ENCODE measurements at places on chromosomes 3 and 15.
A peak's percentile ranks its signal among the peaks of the same experiment; 100 is the strongest.

DNA sequence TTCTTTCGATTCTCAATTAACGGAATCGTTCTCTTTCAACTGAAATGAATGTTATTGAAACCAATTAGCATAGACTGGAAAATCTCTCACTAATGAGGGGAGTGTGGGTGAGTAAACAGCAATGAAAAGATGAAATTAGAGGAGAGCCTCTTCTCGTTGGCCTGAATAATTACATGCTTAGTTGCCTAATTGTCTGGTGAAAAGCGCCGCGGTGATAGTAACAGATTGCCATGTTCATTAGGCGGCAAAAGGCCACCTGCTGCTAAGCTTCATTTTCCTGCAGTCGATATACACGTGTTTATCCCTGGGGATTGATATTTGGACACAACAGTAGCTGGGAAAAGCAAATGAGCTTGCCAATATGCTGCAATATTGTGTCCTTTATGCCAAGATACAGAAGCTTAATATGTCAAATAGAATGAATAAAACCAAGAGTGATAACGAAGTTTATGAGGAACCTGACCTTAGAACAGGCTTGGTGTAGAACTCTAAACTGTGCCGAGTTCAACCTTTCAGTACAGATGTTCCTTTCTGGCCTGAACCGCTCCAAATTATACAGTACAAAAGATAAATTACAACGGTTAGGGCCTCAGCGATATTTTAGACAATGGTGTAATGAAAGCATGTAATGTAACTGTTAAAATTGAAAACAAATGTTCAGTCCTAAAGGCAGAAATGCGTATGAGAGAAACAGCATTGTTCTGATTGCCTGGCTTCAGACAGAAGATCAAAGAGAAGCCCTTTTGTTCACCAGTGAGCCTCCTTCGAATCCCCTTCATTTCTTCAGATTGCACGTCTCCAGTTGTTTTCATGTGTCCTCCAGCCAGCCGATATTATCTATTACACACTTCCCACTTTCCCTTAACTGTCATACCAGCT is 185.2 kb downstream of the SHOX2 start:
- DNase-seq, result peak; percentile 49

GRCh38 chr3:99721633-99722007 is 83.2 kb downstream of the COL8A1 start:
- DNase-seq, result no peak

DNA sequence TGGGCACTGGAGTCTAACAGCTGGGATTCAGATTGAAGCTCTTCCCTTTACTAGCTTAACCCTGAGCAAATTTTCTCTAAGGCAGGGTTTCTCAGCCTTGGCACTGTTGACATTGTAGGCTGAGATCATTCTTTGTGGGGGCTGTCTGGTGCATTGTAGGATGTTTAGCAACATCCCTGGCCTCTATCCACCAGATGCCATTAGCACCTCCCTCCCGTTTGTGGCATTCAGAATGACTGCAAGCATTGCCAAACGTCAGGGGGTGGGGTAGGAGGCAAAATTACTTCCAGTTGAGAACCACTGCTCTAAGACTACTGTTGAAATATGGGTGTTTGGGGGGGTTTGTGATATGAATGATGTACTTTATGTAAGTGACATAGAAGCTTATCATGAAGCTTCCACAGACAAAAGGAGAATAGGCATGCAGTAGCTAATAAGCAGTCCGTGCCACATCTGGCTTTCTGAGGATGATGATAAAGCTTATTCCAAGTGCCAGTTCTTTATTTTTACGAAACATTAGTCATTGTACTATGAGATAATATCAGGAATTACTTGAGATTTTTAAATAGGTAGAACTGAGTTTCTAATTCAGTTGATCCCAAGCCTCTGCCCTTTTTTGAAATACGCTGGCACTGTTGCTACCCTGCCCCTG is 39.3 kb downstream of the NKIRAS1 start:
- no peak for DNase-seq

GRCh38 chr3:163019260-163019659 is 1522.7 kb downstream of the OTOL1 start:
- no peak for DNase-seq

GRCh38 chr3:4914464-4914863 is 64.8 kb upstream of the BHLHE40 start:
- no peak for DNase-seq

GRCh38 chr3:15932348-15933300 is 134.8 kb upstream of the ANKRD28 start:
- DNase-seq, result no peak

DNA sequence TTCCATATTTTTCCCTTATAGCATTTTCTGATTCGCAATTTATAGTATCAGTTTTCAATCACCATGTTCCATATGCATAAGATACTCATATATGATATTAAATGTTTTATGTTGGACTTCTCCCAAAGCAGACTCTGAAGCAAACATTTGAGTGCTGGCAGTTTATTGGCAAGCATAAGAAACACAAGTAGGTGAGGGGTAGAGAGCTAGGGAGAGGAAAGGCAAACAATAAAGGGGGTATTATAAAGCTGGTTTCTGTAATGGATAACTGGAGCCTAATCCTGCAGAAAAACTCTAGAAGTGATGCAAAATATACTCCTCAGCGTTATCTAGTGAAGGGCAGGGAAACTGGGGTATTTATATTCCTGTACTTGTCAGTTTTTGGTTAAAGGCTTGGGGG is 491.5 kb upstream of the TGFBR2 start:
- no peak for DNase-seq

- DNase-seq, result no peak
Measured at GRCh38 chr3:2826453-2826852, 283.7 kb downstream of the IL5RA start.

- DNase-seq, result no peak
Measured at GRCh38 chr3:171850960-171851659, 8.0 kb downstream of the TMEM212 start.

GRCh38 chr3:2300938-2301337 is 202.3 kb downstream of the CNTN4 start:
- DNase-seq, result no peak

DNA sequence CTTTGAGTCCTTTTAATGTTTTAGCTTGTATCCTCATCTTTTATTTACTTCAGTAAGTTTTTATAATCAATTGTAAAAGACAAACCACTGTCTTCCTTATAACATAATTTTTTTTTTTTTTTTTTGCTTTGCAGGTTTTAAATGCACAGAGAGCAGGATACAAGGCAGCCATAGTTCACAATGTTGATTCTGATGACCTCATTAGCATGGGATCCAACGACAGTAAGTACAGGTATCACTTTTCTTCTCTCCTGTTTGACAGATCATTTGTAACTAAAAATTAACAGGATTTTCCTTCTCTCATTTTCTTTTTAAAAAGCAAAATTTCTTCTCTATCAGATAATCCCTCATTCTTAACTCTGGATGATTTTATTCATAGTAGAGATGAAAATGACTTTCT is 75.4 kb downstream of the PFN2 start:
- no peak for DNase-seq

DNA sequence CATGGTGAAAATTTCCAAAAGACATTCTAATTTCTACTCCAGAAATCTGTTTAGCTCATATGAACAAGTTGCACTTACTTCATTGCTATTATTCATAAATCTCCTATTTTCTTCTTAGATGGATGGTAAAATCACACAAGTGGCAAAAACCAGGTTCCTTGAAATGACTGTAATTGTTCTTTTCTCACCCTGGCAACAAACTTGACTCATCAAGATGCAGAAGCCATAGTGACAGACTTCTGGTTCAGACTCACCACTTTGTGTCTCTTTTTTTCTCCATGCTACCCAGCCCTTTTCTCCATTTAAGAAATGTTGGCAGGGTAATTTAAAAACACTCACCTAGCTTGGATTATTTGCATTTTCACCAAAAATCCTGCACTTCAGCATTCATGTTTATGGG is 82.1 kb downstream of the LRRC28 start:
- DNase-seq, result no peak

GRCh38 chr15:92749216-92749615 is 93.6 kb upstream of the FAM174B start:
- DNase-seq, result peak; percentile 38

GRCh38 chr15:95127356-95127755 is 896.0 kb downstream of the MCTP2 start:
- DNase-seq, result no peak

DNA sequence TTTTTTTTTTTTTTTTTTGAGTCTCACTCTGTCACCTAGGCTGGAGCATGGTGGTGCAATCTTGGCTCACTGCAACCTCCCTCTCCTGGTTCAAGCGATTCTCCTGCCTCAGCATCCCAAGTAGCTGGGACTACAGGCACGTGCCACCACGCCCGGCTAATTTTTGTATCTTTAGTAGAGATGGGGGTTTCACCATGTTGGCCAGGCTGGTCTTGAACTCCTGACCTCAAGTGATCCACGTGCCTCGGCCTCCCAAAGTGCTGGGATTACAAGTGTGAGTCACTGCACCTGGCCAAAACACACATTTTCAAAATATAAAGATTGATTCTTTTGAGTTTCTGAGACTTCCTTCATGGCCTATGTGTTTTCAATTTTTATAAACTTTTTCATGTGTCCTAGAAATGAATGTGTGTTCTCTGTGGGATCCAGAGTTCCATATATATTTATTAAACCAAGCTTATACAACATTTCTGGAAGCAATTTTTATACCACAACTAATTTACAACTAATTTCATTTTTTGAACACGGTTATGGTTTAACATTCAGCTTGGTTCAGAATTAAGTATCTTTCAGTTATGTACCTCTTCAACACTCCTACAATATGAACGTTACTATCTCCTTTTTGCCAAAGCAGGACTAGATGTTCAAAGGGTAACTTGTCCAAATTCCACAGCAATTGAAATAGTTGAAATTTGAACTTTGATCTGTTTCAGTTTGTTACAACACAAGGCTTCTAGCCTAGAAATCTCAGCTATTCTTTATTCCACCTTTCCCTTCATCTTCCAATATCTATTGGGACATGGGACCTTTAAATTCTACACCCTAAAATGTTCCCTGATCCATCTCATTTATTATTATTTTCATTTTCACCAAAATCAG is 1.5 kb downstream of the ACAD11 start:
- no peak for DNase-seq

DNA sequence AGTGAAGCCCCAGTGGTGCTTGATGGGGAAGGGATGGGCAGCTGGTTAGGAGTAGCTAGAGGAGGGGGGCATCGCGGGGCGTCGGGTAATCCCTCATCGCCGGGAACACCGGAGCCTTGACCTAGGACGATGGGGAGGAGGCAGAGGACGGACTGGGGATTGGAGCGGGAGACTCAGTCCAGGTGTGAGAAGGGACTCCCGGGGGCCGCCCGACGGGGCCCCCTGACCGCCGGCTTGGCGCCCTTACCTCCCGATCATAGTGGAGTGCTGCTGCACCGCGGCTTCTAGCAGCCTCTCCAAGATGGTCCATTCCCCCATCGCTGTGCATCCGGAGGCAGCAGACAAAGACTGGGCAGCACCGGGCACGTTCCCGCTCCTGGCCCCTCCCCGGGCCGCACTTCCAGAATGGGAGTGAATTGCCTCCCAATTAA is 612 bp downstream of the GJD2 start:
- no peak for DNase-seq

DNA sequence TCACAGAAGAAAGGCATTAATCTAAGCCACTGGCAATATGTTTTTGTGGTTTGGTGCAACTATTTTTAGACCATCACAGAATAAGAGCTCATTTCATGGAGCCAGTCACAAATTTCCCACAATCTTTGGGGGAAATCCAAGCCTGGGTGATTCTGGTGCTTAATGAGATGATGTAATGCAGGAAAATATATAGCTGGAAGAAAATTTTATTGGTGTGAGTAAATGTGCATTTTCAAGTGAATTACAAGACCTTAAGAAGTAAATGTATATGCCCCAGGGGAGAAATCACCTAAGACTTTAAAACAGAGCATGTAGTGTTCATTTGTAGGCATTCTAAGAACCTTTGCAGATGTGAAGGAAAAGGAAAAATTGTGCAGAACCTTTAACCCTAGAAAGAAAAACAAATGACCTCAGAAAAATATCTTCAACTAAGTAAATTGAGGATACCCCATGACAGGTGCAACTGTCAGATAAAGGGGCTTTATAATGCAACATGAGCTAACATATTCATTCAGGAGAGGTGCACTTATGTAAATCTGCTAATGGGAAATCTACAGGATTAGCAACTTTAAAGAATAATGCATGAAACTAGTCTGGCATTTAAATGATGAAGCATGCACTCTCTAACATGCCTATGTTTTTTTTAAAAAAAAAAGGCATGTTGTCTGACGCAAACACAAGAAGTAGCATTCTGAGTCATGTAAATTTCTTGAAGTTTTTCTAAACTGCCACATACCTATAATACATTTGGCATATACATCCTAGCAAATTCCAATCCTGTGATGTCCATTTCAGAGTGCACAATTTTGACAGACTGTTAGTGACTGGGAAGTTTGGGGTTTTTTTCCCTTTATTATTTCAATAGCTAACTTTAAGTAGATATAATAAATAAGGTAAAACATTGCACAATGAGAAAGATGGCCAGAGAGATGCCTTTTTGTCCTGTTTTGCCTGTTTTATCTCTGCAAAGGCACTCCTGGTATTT is 105.1 kb downstream of the MEX3B start:
- peak; percentile 48 for DNase-seq

DNA sequence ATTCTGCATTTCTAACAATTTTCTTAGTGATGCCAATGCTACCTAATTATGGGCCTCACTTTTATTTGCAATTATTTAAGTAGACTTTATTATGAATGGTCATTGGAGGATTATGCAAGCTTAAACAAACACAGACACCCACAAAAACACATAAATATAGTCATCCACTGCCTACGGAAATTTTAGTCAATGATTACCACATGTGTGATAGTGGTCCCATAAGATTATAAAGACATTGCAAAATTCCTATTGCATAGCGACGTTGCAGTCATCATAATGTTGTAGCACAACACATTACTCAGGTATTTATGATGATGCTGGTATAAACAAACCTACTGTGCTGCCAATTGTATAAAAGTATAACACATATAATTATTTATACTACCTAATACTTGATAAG is 247.8 kb upstream of the ALCAM start:
- peak; percentile 25 for DNase-seq

- no peak for DNase-seq
Measured at GRCh38 chr3:161695811-161696210, 199.2 kb downstream of the OTOL1 start.

- no peak for DNase-seq
Measured at GRCh38 chr15:39083213-39083612, 497.7 kb upstream of the THBS1 start.

- no peak for DNase-seq
Measured at GRCh38 chr15:42072141-42072685, 22.1 kb downstream of the PLA2G4D start.

DNA sequence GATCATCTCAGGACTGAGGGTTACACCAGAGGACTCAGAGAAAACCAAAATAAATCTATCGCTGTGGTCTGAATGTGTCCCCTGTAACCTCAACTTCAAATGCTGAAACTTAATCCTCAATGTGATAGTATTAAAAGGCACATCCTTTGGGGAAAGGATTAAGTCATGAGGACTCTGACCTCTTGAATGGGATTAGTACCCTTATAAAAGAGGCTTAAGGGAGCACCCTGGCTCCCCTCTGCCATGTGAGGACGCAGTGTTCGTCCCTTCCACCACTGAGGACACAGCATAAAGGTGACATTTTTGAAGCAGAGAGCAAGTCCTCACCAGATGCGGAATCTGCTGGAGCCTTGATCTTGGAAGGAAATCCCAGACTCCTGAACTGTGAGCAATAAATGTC is 39.5 kb downstream of the SRPRB start:
- no peak for DNase-seq
